ENCODE measurements at places on chromosomes 7 and 10.

GRCh38 chr7:73839743-73840714 lies 2.3 kb downstream of the METTL27 start:
- no peak for DNase-seq

DNA sequence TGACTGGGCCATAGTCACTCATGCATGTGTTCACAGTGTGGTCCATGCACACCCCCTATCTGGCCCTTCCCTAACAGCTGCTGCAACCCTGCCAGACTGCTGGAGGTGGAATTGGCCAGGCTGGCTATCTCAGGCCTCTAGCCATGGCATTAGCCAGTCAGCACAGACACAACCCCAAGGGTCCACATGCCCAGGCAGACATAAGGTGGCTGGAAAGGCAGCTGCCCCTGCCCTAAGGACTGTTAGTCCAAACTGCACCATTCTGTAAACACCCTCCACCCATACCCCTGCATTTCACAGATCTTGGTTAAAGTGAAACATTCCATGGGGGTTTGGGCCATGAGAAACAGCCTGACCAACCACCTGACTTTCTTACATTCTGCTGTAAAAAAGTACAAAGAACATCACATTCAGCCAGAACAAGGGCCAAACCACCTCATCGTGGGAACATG lies 137.4 kb upstream of the KCNMA1 start:
- peak; percentile 39 for DNase-seq

DNA sequence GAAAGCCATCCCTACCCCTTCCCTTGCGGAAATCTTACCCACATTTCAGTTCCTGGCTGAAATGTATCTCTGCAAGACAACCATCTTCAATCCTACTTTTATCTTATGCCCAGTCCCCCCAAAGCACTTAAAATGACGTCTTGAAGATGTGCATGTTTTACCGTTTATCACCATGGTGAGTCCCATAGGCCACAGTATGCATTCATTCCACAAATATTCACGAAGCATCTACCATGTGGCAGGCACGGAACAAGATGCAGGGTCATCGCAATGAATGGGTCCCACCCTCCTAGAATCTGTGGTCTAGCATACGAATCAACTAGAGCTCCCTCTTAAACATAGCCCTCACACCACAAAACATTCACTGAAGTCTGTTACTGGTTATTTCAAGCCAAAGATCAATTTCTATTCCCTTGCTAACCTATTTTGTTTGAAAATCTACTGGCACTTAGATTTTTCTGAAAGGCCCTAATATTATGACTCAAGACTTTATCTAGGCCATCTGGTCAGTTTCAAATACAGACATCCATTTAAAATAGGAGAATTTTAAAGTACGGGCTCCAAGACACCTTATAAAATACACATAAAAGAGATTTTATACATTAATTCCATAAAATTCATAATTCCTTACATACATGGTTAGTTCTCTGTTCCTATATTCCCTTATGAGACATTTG lies 99.4 kb downstream of the PARD3 start:
- no peak for DNase-seq

GRCh38 chr10:95263864-95264226 lies 27.0 kb downstream of the PDLIM1 start:
- no peak for DNase-seq

DNA sequence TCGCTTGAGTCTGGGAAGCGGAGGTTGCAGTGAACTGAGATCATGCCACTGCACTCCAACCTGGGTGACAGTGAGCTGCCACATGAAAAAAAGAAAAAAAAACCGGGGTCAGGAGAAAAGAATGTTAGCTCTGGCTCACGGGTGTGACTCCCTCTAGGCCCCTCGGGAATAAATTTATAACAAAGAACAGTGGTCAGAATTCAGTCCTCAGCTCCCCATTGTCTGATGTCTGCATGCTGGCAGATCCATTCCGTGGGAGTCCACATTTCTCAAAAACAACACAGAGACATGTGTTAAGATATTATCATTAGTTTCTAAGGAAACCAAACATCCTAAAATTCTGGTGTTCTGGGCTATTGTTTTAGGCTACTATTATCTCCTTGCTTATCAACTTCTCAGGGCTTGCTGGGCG lies 90.6 kb downstream of the MARCHF5 start:
- no peak for DNase-seq

GRCh38 chr7:99078416-99078815 lies 65.5 kb downstream of the SMURF1 start:
- DNase-seq = no peak

Measured in skeletal muscle cell (primary cell).